ENCODE measurements at places on chromosomes 7 and 10.

- peak; percentile 3 for DNase-seq
Observed at GRCh38 chr7:18700147-18700546, 204.6 kb downstream of the HDAC9 start.

GRCh38 chr7:29871787-29872398 is 65.6 kb downstream of the WIPF3 start:
- no peak for DNase-seq

- DNase-seq: peak; percentile 23
Observed at GRCh38 chr7:24907311-24907886, 72.6 kb downstream of the OSBPL3 start.

- no peak for DNase-seq
Observed at GRCh38 chr7:127525866-127526480, 59.4 kb downstream of the GCC1 start.

DNA sequence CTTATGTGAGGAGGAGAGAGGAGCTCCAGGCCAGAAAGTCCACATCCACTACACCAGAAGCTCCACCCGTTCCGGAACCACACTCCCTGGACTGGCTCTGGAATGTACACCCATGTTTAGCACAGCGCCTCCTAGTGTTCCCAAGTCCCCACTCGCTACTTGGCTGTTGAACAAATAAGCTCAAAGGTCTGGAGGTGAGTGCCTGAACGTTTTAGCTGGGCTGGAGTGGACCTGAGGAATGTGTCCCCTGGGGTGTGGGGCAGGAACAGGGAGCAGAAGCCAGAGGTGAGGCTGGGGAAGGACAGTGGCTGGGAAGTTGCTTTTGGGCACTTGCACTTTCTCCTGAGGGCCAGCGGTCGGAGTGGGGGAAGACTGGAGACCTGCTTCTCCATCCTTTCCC is 164.1 kb upstream of the CDCA7L start:
- DNase-seq: peak; percentile 45

DNA sequence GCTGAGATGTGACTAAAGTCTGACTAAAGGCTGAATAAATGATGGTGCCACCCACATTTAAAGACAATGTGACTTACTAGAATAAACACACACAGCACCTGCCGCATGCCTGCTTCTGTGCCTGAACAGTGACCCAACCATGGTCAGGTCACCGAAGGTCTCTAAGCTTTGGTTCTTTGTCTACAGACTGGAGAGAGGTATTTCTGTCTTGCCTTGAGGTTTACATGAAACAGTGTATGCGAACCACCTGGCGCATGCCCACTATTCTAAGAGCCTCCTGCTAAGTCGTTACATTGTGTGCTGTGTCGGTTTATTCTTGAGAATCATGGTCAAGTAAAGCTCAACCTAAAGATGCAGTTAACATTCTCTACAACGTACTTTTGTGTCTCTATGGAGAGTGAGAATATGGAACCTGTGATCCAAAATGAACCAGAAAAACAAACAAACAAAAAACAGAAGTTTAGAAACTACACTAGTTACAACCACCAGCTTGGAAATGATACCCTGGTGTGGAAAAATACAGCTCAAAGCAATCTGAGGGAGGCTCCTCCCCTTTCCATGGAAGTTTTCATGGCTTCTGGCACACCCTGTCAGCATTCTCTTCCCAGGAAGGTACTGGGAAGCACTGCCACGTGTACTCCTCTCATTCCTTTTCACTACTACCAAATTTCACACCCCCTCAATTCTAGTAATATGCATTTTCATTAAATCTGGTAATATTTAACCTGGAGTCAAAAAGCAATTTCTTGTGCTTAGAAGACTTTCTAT is 40.0 kb downstream of the VOPP1 start:
- no peak for DNase-seq

DNA sequence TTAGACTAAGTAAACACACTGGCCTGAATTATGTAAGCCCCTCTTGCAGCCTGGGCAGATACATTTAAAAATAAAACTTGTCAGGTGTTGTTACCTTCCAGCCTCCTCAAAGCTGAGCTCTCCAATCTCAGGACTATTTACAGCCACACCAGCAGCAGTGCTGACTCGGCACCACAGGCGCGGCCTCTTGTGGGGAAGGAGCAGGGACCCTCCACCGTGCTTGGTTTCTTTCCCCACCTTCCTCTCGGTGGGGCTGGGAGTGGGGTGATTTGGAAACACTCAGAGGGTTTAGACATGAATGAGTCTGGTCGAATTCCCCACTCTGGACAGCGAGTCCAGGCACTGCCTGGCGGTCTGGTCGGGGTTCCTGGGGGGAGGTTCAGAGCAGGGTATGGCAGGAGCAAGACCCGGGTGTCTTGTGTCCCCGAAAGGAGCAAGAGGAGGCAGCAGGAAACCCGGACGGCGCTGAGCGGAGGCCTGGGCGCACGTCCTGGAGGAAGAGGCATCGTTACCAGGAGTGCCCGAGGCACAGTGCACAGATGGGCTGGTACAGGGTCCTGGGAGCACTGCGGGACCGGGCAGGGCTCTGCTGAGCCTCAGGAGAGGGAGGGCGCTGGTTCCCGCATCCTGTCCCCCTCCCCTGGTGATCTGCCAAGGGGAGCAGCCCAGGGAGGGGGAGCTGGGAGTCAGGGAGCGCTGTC is 29.2 kb upstream of the CFAP46 start:
- no peak for DNase-seq

- no peak for DNase-seq
Observed at GRCh38 chr10:115974816-115975430, 298.1 kb downstream of the GFRA1 start.

DNA sequence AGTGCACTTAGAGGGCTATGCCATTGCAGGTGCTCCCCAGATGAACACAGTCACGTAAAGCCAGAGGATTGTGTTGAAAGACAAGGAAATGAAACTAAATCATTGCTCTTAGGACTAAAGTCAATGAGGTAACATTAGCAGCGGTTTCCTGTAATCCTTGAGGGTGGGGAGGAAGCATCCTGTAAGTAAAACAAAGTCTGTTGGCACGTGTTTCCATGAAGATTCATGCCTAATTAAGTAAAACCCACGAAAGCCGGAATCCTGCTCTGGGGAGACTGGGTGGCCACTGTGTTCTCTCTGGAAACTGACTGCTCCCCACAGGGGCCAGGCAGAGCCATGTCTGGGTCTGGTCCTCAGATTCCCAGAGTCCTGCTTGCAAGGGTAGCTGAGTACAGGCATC is 18.3 kb downstream of the STEAP1B start:
- DNase-seq: no peak

- DNase-seq: no peak
Observed at GRCh38 chr10:19832699-19833098, 16.5 kb downstream of the PLXDC2 start.

DNA sequence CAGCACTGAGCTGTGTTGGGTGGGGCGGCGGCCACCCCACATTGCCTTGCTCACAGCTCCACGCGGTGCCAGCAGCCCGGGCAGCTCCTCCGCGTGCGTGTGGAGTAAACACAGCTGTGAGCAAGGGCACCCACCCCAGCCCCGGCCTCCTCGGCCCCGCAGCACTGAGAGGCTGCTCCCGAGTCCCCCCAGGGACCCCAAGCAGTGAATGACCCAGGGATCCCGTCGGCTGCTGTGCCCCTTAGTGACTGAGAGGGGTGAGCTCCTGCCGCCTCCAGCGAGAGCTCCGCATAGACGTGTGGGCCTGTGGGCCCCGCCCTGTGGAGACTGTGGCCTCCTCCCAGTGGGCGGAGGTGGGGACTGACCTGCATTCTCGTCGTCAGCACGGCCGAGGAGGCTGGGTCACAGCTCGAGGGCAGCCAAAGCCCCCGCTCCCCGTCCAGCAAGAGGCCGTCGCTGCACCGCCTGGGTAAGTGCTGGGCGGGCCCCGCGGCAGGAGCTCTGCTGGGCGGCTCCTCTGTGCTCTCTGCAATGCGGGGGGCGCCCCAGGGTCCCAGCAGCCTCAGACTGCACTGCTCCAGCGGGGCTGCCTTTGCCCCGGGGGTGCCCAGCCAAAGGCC is 29.9 kb upstream of the UTF1 start:
- DNase-seq: no peak

DNA sequence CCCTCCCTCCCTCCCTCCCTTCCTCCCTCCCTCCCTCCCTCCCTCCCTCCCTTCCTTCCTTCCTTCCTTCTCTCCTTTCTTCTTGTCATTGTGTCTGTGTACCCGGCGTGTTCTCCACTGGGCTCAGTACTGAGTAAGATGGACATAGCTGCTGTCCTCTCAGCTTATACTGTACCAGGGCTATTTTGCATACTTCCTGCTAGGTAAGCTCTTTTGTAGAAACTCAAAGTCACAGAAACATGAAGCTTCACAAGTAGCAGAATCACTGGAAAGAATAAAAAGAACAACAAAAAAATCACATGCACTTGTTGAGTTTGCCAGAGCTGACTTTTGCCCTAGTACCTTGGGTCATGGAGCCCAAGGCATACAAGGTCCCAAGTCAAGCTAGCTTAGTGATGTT is 125.7 kb downstream of the PLPP4 start:
- no peak for DNase-seq

GRCh38 chr10:110840923-110841428 is 30.8 kb upstream of the PDCD4 start:
- no peak for DNase-seq

- DNase-seq: no peak
Observed at GRCh38 chr10:18282094-18282493, 141.9 kb downstream of the CACNB2 start.

DNA sequence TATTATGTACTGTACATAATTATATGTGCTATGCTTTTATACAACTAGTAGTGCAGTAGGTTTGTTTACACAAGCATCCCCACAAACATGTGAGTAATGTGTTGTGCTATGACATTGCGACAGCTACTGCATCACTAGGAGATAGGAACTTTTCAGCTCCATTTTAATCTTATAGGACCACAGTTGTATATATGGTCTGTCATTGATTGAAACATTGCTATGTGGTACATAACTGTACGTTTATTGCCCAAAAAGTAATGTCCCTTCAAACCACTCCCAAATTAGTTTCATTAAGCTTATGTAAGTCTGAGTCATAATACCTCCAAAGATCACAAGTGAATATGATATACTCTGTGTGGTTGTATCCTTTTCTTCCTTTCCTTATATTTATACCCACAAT is 183.2 kb upstream of the POT1 start:
- DNase-seq: no peak

DNA sequence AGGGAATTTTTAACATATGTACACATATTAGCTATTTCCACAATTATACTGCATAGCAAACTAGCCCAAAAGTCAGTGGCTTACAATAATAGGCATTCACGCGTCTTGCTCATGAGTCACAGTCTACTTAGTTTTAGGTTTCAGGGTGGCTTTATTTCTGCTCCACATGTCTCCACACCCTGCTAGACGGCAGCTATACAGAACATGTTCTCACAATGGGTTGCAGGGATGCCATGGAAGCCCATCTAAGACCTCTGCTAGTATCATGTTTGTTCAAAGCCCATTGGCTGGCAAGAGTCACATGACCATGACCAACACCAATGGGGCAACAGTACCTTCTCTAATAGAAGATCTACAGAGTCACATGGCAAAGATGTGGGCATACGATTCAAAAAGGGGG is 96.3 kb upstream of the NEBL start:
- DNase-seq: no peak

GRCh38 chr10:15121707-15122106 is 24.6 kb downstream of the RPP38 start:
- DNase-seq: no peak

DNA sequence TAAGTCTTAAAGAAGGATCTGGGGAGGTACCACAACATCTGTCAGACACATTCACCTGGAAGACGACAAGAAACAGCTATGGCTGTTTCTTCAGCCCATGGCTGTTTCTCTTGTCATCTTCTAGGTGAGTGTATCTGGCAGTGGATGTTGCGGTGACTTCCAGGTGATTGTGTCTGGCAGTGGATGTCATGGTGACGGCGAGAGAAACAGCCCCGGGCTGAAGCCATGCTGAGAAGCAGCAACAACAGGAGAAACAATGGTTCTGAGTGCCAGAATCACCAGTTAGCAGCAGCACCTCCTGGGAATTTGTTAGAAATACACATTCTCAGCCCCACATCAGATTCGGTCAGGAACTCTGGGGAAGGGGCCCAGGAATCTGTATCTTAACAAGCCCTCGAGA is 68.6 kb upstream of the SYPL1 start:
- no peak for DNase-seq

GRCh38 chr7:7989133-7989532 is 20.5 kb downstream of the GLCCI1 start:
- DNase-seq: peak; percentile 78

GRCh38 chr10:70274643-70275042 is 9.2 kb downstream of the NPFFR1 start:
- DNase-seq: no peak

- no peak for DNase-seq
Observed at GRCh38 chr7:37987732-37988131, 67.3 kb downstream of the EPDR1 start.
